ENCODE measurements at places on chromosomes 5 and 9.

DNA sequence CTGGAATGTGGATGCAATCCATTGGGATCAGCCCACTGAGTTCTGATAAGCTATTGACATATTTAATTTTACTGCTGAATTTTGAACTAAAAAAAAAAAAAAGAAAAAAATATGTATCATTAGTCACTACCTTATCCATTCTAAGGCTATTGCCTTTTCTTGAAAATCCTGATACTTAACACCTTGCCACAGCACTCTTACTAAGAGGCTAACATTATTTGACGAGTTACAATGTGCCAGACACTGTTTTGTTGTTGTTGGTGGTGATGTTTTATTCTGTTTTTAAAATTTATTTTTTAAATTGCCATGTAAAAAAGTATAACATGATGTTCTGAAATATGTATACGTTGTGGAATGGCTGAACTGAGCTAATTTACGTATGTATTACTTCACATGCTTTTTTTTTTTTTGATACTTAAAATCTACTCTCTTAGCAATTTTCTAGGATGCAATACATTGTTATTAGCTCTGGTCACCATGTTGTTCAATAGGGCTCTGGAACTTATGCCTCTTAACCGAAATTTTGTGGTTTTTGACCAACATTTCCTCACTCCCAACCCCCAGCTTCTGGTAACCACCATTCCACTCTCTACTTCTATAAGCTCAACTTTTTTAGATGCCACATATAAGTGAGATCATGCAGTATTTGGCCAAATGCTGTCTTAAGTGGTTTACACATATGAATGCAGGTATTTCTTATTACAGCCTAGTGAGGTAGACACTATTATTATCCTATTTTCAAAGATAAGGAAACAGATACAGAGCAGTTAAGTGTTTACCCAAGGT, 134.8 kb upstream of the PCA3 start:
- DNase-seq = no peak

- DNase-seq = no peak
Observed at GRCh38 chr9:106891286-106891685, 28.3 kb downstream of the ZNF462 start.

DNA sequence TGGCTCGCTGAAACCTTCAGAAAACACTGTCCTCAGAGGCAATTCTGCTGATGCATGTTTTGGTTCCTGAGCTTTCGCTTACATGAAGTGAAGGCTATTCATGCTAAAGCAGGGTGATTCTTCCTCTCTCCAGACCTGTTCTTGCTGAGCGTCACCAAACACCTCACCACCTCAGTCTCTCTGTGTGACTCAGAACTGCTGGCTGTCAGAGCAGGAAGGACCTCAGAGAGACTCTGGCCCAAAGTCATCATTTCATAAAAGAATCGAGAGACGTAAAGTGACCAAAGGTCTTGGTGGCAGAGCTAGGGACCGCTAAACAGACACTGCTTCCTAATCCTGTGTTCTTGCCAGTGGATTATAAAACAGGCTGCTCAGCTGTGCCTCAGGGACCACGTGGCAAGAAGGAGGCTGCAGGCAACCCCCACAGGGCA, 73.8 kb downstream of the LHFPL2 start:
- no peak for DNase-seq

DNA sequence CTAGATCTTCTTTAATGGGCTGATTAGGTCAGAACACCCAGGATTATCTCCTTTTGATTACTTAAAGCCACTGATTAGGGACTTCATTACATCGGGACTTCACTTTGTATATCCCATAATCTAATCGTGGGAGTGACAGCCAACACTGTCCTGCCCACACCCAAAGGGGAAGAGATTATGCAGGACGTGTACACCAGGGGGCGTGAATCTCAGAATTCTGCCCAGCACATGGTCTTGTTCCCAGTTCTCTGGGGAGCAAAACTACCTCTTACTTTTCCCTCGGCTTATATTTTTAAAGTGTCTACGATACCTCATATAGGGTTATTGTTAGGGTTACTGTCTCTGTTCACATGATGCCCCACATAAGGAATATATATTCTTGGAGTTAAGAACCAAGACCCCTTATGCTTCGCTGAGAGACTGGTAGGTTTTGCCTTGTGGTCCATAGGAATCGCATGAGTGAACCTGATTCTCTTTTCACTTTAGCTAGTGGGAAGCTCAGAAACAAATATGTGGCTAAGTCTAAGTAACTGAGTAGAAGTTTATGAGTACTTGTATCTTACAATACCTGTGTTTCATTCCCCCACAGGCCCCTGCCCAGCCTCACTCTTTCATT, 192.7 kb downstream of the GNA14 start:
- DNase-seq = no peak

DNA sequence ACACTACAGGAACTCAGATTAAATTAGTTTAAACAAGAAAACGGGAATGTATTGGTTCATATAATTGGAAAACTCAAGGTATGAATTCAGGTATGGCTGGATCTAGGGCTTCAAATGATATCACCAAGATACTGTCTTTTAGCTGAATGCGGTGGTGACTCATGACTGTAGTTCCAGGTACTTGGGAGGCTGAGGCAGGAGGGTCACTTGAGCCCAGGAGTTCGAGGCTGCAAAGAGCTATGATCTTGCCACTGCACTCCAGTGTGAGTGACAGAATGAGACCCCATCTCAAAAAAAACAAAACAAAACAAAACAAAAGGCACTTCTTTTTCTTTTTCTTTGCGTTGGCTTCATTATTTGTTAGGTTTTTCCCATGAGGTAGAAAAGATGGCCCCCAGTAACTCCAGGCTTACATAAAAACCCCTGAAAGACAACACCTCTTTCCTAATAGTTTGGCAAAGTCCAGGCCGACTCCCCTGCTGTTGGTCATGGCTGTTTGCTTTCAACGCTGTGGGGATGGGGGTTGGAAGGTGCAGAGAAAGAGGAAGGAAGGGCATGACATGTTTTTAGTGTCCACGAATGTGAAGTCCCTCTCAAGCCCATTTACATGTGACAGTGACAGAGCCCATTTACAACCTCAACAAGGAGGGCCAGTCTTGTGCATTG, 39.8 kb upstream of the CRB2 start:
- DNase-seq = no peak

DNA sequence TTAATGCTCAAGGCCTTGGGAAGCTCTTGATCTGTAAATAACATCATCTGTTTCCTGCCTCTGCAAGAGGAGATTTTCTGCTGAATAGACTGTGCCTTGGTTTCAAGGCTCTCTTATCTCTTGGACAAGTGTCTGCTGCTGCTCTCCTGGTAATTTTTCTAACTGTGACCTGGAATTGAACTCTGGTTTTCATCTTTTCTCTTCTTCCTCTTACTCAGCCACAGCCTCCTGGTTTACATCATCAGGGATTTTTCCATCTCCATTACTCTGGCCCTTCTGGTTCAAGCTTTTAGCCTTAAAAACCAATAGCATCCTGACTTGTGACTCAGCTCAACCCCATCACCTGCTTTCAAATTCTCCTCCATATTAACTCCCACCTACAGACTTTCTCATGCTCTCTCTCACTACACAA, 49.6 kb upstream of the ITGA1 start:
- no peak for DNase-seq

DNA sequence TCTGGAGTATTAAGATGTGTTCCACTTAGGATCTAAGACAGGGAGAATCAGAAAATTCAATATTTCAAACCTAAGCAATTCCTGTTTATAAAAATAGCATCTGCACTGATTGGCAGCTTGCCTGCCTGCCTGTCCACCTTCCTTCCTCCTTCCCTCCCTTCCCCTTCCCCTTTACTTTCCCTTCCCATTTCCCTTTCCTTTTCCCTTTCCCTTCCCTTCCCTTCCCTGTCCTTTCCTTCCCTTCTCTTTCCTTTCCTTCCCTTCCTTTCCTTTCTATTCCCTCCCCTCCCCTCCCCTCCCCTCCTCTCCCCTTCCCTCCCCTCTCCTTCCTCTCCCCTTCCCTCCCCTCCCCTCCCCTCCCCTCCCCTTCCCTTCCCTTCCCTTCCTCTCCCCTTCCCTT, 40.8 kb downstream of the PRDM6 start:
- DNase-seq = no peak

- peak; percentile 67 for DNase-seq
Observed at GRCh38 chr5:124677374-124678351, 68.8 kb downstream of the ZNF608 start.

GRCh38 chr5:159184236-159184635, 25.1 kb downstream of the RNF145 start:
- no peak for DNase-seq

DNA sequence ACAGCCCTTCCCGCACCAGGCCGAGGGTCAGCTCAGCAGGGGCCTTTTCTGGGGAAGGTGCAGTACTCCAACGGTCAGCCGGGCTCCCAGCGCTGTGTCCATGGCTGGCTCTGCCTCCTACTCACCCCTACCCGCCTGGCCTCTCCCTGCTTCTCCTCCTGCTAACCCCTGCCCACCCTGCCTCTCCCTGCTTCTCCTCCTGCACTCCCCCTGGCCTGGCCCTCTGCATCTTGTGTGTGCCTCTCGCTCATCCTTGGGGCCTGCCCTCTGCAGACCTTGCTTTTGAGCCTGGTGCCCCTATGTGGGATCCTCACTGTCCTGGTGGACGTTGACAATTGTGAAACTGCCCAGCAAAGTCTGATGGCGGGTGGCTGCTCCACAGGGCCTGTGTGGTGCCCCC, 274.6 kb upstream of the IRX2 start:
- no peak for DNase-seq

- no peak for DNase-seq
Observed at GRCh38 chr5:10712574-10713366, 48.3 kb downstream of the DAP start.

DNA sequence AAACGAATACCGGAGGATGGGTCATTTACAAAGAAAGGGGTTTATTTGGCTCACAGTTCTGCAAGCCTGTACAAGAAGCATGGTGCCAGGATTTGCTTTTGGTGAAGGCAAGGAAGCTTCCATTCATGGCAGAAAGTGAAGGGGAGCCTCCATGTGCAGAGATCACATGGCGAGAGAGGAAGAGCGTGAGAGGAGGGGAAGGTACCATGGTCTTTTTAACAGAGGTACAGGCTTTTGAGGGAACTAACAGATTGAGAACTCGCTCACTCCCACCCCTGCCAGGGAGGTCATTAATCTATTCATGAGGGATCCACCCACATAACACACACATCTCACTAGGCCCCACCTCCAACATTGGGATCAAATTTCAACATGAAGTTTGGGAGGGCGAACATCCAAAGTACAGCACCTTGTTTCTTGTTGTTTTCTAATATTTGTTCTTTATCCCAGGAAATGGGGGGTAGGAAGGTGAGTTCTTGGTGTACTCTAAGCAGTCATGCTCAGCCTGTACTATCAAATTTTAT, 18.5 kb downstream of the TMC1 start:
- DNase-seq = no peak

DNA sequence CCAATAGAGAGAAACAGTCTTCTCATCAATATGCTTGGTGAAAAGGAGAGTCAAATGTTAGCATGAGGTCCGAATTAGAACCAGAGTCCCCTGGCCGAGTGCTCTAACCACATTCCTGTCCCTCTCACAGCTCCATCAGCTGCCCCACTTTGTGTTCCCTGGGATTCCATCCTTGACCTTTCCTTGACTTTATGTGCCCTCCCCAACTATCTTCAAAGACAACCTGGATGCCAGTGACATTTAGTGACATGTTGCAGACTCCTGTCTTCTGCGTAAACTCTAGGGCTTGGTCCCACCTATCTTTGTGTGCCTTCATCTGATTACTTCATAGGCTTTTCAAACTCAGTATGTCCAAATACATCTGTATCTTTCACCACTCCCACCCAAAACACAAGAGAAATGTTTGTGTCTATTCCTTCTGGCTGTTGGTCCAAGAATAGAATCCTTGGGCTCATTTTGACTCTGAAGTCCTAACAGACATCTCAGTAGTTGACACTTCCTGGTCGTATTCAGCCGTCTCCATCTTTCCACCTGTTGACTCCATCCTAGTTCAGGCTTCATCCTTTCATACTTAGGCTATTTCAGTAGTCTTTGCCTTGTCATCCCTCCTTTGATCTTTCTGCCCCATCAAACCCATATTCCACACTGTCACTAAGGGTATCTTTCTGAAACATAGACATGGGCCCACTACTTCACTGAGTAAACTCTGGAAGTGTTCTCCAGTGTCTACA, 101.4 kb upstream of the CD180 start:
- no peak for DNase-seq

GRCh38 chr5:31231177-31231838, 37.8 kb downstream of the CDH6 start:
- DNase-seq = no peak
